Stimulated activated CD4-positive, alpha-beta T cell treated with anti-CD3 and anti-CD28 coated beads, Interleukin-4, amount 100 ng/mL, for 4 hours (primary cell): ENCODE measurements at places on chromosomes 12 and 14.

DNA sequence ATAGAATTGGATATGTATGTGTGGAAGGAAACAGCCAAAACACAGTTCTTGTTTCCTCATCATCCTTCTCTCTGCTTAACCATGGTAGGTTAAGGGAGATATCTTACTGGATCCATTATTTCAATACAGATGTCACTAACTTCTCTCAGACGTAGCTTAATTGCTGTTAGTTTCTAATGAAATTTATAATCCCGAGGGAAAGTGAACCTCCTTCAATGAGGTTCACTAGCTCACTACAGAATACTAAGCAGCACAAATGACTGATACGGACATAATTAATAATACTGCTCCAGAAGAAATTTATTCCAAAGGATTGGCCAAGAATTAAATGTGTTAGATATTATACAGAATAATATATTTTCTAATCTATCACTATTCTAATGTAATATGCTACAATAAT lies 28.6 kb upstream of the PTPRO start:
- DNase-seq = no peak

- DNase-seq = no peak
Measured at GRCh38 chr12:56257491-56258067, 605 bp downstream of the ANKRD52 start.

DNA sequence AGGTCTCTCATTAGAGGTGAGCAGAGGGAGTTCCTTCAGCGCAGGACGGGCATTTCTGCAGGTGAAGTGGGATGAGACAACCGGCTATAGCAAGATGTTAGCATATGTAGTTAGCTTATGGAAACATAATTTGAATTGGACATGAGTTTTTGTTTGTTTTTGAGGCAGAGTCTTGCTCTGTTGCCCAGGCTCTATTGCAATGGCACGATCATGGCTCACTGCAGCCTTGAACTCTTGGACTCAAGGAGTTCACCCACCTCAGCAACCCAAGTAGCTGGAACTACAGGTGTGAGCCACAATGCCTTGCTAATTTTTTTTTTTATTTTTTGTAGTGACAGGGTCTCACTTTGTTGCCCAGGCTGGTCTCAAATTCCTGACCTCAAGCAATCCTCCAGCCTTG lies 69.2 kb downstream of the RCOR1 start:
- DNase-seq = no peak

DNA sequence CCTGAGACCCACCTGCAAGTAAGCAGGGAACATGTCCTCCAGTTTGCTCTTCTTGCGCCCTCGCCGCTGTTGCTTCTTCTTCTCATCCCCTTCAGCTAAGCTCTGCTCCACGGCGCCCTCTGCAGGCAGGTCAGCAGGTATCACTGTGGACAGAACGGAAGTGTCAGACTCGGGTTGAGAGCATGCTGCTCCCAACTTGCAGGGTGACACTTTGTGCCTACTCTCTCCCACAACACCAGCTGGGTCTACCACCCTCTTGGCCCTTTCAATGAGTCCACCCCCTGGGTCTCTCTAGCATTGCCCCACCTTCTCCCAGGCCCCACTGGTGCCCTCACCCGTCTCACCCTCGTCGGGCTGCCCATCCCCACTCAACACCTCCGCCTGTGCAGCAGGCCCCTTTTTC lies 16.7 kb downstream of the KMT2D start:
- DNase-seq = peak; percentile 70

DNA sequence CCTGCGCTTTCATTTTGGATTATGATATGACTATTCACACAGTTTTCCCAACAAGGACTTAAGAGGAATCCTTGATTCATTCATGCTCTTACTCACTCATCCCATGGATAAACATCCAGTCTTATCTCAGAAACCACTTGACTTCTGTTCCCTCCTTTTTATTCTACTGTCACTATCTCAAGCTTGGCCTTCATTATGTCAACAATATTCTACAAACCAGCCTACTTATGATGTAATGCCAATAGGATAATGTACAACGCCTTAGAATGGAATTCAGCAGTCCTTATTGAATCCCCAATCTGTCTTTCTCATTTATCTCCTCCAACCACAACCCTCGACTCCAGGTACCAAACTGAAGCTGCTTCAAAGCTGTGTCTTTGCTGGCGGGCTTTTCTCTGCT lies 448.5 kb downstream of the PDZRN4 start:
- DNase-seq = no peak

DNA sequence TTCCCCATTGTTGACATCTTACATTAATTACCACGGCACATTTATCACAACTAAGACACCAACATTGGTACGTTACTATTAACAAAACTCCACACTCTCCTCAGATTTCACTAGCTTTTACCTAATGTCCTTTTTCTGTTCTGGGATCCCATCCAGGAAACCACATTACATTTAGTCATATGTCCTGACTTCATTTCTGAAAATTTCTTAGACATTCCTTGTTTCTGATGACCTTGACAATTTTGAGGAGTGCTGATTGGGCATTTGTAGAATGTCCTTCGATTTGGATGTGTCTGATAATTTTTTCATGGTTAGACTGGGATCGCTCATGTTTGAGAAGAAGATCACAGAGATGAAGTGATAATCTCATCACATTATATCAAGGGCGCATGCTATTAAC lies 34.6 kb upstream of the ACSM4 start:
- no peak for DNase-seq

DNA sequence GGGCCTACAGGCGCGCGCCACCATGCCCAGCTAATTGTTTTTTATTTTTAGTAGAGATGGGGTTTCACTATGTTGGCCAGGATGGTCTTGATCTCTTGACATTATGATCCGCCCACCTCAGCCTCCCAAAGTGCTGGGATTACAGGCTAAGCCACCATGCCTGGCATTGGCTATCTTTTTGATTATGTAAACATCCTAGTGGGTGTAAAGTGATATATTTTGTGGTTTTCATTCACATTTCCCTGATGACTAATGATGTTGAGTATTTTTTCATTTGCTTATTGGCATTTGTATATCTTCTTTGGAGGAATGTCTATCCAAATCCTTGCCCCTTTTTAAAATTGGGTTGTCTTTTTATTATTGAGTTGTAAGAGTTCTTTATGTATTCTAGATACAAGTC lies 16.3 kb downstream of the CREBL2 start:
- no peak for DNase-seq

- peak; percentile 22 for DNase-seq
Measured at GRCh38 chr14:90274808-90275457, 18.6 kb downstream of the PSMC1 start.

DNA sequence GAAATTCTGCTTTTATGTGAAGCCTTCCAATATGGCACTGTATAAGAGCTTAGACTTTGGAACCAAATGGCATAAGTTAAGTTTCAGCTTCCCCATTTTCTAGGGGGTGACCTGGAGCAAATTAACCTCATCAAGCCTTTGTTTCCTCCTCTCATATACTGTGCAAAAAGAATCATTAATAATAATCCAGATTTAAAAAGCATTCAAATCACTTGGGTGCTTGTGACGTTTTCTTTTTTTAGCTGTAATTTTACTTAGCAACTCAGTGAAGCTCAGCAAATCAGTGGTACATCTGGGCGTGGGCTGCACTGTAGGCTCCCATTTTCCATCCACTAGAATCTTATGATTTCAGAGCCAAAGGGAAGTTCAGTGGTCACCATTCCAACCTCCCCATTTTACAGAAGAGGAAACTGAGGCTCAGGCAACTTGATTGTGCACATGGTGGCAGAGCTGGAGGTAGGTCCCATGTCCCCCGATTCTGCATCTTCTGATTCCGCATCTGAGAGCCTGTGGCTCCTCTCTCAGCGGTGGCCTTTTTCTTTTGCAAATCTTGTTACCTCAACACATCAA lies 131.2 kb downstream of the SNAPC1 start:
- no peak for DNase-seq

GRCh38 chr12:53207042-53207441 lies at the start of gene ITGB7:
ITGB7 (minus strand) TSS chr12:53207251; CDS start chr12:53200443, 6,808 bp downstream.
- peak; percentile 44 for DNase-seq

GRCh38 chr12:131577766-131578165 lies 133.1 kb upstream of the SFSWAP start:
- no peak for DNase-seq

DNA sequence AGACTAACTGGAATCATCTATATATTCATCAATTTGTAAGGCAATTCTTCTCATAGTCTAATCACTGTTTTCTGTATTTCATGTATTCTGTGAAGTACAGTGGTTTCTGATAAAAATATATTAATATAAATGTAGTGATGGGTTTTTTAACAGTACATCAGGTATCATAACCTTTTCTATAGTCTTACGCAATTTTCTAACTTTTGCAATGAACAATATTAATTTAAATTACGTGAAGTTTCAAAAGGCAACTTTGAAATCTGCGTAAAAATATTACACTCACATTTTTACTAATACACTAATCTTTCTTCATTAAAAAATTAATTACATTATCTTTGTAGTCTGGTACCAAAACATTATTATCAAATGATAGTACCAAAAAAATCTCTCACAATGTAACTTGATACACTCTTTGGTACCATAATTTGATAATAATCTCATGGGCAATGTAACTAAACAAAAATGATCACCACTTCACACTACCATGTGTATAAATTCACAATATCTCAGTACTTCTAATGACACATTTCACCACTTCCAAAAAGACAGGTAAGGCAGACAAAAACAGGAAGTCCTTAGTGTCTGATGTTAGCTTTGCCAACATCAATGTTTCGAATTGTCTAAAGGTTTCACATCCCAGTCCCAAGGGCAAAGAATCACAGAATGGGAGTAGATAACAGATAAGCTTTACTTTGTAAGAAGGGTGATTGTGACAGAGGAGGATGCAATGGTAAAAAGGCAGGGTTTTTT lies 8.7 kb downstream of the DNAI7 start:
- DNase-seq = no peak

- no peak for DNase-seq
Measured at GRCh38 chr14:22939684-22940083, 10.5 kb upstream of the PRMT5 start.

- no peak for DNase-seq
Measured at GRCh38 chr12:14577344-14577743, 9.7 kb upstream of the PLBD1 start.

DNA sequence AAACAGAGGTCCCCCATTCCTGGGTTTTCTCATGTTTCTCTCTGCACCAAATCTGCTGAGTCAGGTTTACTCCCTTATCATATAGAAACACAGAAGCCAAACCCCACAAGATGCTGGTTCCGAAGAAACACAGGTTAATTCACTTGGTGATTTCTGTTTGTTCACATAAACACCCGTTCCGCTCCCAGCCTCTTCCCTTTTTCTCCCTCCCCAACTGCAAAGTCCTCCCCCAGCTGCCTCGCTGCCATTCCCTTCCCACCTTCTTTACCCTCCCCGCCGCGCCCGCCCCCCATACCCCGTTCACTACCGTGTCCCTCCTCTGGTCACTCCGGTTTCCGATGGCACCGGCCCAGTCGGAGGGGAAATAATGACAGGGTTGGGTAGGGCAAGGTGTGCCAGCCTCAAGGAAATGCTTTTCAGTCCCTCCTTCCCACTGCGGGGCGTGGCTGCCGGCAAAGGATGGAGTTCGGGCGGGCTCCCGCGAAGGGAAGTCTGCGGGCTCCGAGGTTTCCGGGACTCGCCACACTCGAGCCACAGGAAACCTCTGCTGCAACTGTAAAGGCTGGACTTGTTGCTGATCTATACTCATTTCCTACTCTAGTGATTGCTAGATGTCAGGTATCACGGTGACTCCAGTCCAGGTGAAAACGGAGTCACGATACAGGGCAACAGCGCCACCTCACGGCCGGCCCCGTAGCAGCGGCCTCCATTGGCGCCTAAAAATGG lies at the start of gene STYK1:
TSS of gene STYK1 (minus strand) at position 394 of the 726 bp plus-strand sequence. CDS start 39,434 bp downstream, outside the sequence.
- DNase-seq = peak; percentile 61

GRCh38 chr12:60172266-60173211 lies 576.7 kb downstream of the SLC16A7 start:
- DNase-seq = no peak

- no peak for DNase-seq
Measured at GRCh38 chr14:74567646-74568379, 44.2 kb downstream of the LTBP2 start.

DNA sequence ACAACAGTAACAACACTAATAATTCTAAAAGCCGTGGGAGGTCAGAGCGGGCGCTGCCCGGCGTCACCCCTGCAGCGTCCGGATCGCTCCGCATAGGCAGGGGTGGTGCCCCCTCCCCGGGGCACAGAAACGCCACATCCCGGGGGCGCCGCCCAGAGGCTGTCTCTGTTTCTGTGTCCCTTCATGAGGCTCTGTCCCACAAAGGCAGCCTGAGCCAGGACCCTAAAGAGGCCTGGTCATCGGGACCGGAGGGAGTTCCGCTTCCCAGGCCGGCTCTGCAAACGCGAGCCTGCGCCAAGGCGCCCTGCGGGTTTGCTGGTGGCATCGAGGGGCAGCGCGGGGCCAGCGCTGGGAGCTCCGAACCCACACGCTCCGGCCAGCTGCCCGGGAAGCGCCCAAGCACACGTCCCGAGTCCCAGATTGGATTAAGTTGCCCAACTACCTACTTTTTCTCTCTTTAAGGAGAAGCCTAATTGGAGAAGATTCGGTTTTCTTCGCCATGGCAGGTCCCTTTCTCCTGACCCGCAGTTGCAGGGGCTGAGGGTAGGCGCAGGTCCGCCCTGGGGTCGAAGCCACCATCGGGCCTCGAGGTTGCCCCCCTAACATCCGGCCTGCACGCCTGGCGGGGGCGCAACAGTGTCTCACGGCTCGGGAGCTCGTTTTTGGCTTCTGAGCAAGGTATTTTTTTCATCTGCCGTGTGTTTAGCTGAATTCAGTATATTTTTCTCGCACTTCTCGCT lies 421.7 kb downstream of the VRK1 start:
- DNase-seq = peak; percentile 12

DNA sequence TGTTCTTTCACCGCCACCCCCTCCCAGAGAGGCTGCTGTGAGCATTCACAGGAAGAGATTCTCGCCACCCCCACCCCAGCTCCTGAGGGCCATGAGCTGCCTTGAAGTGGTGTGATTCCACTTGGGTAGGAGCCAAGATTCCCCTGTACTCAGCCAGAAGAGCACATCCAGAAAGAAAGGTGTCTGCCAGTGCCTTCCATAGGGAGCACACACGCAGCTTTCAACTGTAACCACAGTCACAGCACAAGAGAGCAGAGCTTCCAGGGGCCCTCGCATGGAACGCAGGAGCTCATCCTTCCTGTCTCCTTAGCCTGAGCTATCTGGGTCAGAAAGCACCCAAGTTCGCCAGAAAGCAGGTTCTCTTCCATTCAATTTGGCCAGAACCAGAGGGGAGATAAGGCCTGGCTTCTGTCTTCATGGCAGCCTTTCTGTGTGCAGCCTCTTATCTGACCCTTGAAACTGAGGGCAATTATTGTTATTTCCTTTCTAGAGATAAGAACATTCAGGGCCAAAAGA lies 66.6 kb upstream of the SCN8A start:
- no peak for DNase-seq

DNA sequence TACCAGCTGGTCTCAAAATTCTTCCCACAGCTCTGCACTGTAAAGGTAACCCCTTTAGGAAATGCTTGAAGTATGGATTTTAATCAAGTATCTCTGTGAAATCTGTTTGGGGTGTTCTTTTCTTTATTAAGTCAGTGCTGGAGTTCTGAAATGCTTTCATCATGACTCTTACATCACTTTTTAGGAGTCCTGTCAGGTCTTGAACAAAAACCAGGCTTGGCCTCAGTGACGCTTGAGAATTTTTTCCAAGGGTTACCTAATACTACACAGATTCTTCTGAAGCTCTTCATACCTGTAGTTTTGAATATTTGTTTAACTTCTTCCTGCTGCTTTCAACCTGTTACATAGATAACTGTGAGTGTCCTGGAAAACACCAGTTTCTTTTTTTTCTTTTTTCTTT lies 47.0 kb upstream of the KCNH3 start:
- DNase-seq = no peak
